ENCODE measurements at places on chromosomes 4 and X.

- no peak for DNase-seq
Observed at GRCh38 chr4:26126143-26126718, 194.6 kb upstream of the RBPJ start.

DNA sequence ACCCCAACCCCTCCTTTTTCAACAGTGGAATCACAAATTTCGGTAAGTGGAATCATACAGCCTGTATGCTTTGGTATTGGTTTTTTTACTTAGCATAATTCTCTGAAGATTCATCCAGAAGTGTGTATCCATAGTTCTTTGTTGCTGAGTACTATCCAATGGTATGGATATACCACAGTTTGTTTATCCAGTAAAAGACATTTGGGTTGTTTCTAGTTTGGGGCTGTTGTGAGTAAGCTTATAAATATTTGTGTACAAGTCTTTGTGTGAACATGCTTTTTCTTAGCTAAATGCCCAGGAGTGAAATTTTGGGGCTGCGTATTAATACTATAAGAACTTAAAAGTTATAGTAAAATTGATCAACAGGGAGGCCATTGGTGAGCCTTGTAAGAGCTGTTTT, 57.5 kb upstream of the GC start:
- no peak for DNase-seq

DNA sequence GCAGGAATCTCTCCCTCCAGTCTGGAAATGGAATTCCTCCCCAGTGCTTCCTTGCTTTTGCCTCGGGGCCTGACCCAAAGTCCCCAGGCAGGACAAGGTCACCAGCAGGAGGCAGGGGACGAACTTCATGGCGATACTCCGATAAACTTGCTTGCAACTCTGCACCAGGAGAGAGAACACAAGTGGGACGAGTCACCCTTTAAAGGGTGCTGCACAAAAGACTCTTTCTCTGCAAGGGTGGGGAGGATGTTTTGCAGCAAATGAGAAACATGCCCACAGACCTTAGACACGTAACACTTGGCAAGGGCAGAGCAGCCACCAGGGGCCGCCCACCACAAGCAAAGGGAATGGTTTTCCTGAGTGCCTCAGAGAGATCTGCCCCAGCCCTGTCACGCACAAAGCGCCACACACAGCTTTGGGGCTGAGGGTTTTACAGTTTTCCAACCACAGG, at the start of gene FGFBP2:
Gene FGFBP2, minus strand, starts transcription at position 175 of the 451 bp plus-strand sequence. Its CDS starts 46 bp downstream, at position 129.
- DNase-seq = peak; percentile 46

DNA sequence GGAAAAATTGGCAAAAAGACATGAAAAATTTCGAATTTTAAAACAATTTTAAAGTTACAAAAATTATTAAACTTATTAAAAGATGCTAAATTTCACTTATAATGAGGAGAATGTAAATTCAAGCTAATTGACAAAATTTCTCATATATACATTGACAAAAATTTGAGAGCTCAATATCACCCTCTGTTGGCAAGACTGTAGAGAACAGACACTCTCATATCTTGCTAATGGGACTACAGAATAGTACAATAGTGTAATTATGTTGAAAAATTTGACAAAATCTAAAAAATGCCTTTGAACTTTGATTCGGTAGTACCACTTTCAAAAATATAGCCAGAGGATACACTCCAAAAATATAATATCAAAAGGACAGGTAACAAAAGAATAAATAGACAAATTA, 29.8 kb downstream of the DCAF8L2 start:
- no peak for DNase-seq

DNA sequence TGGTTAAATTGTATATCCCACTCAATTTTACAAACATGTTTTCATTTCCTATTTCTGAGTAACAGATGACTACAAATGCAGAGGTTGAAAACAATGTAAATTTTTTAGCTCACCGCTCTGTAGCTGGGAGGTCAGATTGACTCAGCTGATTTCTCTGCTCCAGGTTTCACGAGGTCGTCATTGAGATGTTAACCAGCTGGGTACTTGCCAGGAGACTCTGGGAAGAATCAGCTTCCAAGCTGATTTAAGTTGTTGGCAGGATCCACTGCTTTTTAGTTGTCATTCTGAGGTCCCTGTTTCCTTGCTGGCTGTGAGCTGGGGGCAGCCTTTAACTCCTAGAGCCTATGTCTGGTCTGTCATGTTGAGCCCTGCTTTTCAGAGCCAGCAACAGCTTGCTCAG, 864.3 kb upstream of the AGA start:
- DNase-seq = no peak

GRCh38 chr4:184286358-184286757, 68.7 kb upstream of the ENPP6 start:
- DNase-seq = no peak

GRCh38 chr4:104449537-104449936, 45.2 kb downstream of the CXXC4 start:
- DNase-seq = no peak

- no peak for DNase-seq
Observed at GRCh38 chr4:137892134-137892533, 350.0 kb downstream of the SLC7A11 start.

DNA sequence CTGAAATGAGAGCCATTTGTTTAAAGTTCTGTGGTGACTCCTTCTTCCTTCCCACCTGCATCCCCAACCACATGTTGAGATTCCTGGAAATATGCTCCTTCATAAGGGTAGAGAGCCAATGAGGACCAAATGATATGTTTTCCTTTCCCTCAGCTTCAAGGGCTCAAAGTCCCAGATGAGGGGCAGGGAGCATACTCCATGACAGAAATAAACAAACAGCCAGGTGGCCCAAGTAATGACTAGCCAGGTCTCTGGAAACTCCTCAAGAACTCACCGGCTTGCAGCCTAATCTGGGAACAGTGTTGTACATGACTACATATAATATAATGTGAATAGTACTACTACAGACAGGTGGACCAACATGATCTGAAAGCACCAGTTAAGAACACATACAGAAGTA, 392.3 kb downstream of the PACRGL start:
- DNase-seq = no peak

- DNase-seq = no peak
Observed at GRCh38 chr4:158209825-158210807, at the start of gene TMEM144. TSS of gene TMEM144 (plus strand) at chr4:158210486. CDS start at chr4:158212668, 2,182 bp downstream.

- no peak for DNase-seq
Observed at GRCh38 chrX:95435198-95435597, 1249.4 kb upstream of the DIAPH2 start.

- DNase-seq = no peak
Observed at GRCh38 chr4:185786422-185786821, 25.6 kb downstream of the SORBS2 start.

- DNase-seq = no peak
Observed at GRCh38 chrX:47458528-47458927, 24.5 kb downstream of the ZNF41 start.

DNA sequence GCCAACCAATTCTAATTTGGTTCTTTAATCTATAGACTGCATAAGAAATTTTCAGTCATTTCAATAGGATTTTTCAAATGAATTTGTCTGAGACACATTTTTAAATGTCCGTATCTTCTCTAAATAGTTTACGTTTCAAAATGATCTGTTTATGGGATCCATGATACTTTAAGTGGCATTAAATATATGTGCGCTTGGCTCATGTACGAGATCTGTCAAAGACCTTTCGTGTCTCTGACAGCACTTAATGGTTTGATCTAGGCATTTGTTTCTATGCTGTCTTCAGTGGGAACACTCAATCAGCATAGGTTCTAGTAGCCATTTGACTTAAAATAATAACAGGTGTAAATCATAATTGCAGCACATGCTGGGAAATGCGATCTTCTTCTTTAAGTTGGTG, 731.0 kb downstream of the CENPC start:
- DNase-seq = no peak

DNA sequence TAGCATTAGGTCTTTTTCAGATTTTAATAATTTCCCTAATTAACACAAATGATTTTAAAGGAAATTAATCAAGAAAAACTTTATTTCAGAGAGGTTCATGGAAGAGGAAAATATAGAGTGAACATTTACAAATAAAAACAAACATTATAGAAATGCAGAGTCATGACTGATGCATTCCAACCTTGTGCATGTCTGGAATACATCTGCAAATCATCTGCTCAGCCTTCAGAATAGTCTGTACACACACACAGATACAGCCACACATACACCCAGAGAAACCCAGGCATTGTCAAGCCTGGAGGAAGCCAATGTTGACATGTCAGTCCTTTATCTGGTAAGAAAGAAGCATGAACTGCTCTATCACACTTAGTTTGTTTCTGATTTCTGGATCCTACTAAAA, 61.3 kb upstream of the NFKB1 start:
- no peak for DNase-seq

GRCh38 chr4:723751-724530, 18.3 kb downstream of the PCGF3 start:
- DNase-seq = no peak

DNA sequence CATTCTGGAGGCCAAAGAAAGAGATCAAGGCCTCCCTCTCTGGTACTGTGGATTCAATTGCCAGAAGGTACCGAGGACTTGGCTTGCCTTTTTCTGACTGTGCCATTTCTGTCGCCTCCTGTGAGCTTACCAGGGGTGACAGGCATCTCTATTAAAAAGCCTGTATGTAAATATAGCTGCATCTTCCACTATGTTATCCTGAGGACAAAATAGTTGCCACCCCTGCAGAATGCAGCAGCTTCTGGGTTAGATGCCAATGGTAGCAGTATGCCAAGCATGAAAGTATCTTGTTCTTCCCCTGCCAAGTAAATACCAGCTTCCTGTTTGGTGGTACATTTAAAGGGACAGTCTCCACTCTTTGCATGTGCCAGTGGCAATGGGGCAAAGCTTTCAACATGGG, 10.7 kb downstream of the TRPC5OS start:
- no peak for DNase-seq

GRCh38 chr4:16809943-16810342, 88.5 kb downstream of the LDB2 start:
- no peak for DNase-seq

GRCh38 chr4:116539744-116540143, 545.6 kb downstream of the TRAM1L1 start:
- no peak for DNase-seq

DNA sequence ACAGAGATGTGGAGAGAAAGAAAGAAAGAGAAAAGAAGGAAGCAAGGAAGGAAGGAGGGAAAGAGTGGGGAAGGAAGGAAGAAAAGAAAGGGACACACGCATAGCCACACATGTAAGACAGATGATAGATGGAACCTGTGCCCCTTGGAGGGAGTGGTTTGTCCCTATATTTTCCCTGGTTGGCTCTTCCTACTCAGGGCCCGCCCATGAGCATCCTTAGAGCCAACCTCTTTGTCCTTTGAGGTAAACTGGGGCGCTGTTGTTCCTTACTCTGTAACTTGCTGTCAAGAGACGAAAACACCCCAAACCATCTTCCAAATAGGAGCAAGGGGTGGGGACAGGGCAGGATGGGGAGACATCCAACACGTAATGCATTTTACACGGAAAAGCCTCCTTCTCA, 220.9 kb downstream of the MAML3 start:
- DNase-seq = no peak

GRCh38 chr4:82421796-82422560, 8.3 kb downstream of the HNRNPDL start:
- DNase-seq = no peak

DNA sequence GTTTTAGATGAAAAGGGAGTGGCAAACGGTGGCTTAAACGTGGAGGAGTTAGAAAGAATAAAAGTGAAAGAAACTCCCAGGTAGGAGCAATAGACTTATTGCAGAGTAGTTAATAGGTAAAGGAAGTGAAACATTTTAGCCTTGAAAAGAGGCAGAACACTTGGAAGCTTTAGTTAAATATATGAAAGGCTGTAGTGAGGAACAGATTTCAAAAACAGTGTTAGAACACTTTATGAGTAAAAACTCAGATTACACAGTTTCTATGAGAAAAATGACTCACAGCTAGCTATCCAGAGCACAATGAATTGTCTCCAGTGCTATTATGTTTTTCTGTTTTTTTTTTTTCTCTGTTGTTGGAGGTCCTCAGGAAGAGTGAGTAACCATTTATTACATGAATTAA, 45.8 kb downstream of the TACR3 start:
- no peak for DNase-seq

- DNase-seq = no peak
Observed at GRCh38 chr4:105014234-105014633, 132.4 kb upstream of the TET2 start.

DNA sequence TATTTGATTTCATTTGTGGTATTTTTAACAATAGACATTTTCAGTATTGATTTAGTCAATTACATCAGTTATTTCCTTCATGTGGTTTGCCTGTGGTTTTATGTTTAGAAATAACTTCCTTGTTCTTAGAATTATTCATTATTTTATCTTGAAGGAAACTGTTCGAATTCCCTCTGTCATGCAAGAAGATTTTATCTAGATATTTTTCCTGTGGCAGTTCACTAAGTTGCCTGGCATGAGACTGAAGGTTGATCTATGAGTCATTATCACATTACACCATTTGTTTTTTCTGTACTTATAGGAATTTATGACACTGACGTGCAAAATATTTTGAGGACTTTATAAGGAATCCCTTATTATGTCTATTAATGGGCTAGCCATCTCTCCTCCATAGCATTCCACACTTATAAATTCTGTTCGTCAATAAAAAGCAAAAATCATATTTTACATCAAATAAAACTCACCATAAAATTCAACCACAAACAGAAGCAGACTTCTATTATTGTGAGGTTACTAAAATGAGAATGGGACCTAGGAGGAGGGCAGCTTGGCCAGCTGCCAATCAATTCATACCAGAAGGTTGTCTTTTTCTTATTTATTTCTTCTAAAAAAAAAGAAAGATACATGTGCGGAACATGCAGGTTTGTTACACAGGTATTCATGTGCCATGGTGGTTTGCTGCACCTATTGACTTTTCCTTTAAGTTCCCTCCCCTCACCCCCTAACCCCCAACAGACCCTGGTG, 179.0 kb downstream of the KCNIP4 start:
- DNase-seq = no peak

DNA sequence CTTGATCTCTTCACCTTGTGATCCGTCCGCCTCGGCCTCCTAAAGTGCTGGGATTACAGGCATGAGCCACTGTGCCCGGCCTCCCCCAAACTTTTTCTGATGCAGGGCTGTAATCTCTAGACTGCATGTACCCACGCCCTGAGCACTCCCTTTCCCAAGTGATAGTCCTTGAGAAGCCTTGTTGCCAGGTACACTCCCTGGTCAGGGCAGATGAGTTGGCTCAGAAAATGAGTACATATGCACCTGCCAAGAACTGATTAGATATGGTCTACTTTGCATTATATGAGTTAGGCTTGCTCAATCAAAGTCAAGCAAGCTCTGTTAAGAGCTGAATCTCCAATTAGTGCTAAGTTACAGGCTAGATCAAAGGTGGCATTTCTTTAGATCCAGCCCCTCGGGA, 20.3 kb downstream of the APOO start:
- DNase-seq = no peak

- DNase-seq = no peak
Observed at GRCh38 chr4:35644591-35644990, 599.7 kb downstream of the ARAP2 start.

DNA sequence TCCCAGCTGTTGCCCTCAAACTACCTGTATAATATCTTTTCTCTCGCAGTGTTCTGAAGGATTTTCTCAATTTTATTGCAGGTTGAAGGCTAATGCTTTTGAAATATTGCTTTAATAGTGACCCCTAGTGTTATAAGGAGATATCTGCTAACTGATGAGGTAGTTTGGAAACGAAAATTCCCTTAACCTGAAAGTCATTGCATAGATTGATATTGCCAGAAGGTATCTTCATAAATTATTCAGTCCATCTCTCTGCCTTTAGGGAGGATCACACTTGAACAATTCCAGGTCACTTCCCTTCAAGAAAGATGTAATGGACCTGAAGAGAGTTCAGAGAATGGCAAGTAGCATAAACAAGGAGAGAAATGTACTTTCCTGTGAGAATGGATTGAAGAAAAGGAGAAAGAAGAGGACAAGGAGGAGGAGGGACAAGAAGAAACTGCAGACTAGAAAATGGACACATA, 44.1 kb downstream of the TIGD4 start:
- DNase-seq = no peak

- DNase-seq = no peak
Observed at GRCh38 chrX:24658421-24658820, 11.3 kb upstream of the PCYT1B start.

All from stimulated activated CD8-positive, alpha-beta memory T cell treated with anti-CD3 and anti-CD28 coated beads, Interleukin-7, amount 100 ng/mL, for 1 hour (primary cell).